ENCODE measurements at places on chromosomes 13 and 19.

DNA sequence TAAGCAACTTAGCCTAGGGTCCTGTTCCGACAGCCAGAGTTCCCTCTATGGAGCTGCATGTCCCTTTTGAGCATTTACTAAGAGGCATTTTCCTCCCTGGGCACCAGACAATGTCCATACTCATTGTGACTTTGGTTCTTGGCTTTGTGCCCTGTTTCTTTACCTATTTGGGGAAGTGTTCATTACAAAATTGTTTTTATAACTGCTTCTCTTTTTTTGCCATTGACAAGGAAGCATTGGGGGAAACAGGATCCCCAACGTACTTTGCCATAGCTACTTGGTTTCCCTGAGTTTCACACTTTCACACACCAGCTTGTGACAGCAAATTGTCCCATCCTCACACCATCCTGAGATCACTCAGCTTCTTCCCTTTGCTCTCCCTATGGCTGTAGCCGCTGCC, 81.1 kb upstream of the SIAH3 start:
- no peak for DNase-seq

GRCh38 chr13:34300559-34300958, 482.6 kb downstream of the RFC3 start:
- no peak for DNase-seq

DNA sequence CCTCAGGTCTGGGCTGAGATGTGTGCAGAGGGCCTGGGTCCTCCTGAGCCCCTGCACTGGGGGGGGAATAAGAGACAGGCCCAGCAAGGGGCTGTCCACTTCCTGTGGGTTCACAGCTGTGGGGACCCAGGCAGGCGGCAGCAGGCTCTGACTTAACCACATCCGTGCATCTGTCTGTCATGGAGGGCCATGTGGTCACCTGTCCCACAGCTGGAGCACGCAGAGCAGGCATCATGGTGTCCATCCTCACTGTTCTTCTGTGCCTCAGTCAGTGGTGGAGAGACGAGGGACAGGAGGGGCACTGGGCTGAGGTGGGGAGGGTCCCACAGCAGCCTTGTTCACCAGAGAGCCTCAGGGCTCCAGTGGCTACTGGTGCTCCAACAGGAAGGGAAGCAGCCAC, 16.3 kb upstream of the KIR3DL3 start:
- no peak for DNase-seq

GRCh38 chr13:40983259-40983658, 35.9 kb downstream of the ELF1 start:
- no peak for DNase-seq

DNA sequence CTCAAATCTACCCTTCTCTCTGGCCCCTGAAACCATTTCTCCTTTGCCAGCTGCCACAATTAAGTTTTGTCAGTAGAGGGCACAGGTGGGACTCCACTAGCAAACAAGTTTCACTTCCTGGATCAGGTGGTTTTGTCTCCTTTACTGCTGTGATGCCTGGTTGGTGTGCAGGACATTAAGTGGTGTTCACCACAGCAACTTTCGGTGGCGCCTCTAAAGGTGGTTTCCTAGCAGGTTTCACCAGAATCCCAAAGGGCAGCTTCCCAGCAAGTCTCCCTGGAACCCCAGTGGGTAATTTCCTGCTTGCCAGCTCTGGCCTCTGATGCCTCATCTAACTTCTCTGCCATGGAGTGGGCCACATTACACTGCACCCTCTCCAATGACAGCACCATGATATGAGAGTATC, 16.6 kb downstream of the MED4 start:
- DNase-seq, result no peak

- no peak for DNase-seq
These were observed 49.0 kb upstream of the FRY start for GRCh38 chr13:31982540-31982939.

DNA sequence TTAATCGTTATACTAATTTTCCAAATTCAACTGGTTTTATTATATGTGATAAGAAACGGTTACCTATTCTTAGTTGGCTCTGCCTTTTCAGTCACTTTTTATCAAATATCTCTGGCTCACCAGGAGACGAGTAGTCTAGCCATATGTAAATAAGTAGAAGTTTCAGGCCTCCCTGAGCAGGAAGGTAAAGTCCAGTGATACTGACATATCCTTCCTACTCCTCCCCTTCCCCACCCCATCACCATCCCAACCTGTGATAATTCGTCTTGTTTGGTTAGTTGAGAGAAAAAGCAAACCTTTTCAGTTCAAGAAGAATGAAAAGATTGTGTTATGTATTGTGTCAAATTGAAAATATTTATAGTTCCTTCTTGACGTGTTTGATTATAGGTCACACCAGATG, 53.9 kb downstream of the TM9SF2 start:
- no peak for DNase-seq

DNA sequence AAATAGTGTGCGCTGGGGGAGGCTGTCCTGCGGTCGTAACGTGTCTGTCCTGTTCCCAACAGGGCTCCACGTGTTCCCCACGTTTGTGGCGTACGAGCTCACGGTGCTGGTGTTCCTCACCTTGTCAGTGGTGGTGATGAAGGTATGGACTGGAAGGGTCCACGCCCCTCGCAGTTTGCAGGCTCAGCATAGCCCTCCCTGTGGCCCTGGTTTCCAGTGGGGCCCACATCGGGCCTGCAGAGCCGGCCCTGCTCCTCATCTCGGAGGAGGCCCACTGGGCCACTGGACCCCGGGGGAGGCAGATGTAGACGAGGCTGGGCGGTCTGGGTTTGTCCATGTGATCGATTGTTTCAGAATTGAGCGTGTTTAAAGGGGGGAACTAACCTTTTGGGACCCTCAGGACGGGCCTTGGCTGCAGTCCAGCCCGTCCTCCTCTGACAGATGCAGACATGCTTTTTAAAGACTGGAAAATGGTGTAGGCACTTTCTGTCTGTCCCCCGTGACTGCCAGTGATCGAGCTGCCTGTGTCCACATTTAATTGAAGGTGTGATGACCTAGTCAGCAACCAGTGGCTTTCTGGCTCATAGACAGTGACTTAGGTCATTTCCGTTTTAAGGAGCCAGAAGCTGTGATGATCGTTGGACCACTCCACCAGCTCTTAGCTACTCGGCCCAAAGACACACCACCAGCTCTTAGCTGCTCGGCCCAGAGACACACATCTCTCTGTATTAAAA, 37.1 kb upstream of the TFDP1 start:
- DNase-seq, result peak; percentile 59

DNA sequence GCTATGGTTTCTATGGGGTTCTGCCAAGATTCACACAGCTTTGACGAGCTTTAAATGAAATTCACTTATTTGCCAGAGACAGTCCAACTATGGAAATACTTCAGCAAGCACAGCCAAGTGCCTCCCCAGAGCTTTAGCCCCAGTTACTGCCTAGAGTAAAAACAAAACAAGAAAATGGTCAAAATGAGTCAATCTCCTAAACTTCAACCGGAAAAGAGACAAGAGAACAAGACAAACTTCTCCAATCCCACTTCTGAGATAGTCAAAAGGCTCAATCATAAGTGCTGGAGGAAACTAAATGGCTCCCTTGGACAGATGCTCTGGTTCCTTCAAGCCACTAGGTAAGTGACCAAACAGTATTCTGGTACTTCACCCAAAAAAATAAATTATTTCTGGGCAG, 65.8 kb downstream of the KATNAL1 start:
- DNase-seq, result peak; percentile 75

DNA sequence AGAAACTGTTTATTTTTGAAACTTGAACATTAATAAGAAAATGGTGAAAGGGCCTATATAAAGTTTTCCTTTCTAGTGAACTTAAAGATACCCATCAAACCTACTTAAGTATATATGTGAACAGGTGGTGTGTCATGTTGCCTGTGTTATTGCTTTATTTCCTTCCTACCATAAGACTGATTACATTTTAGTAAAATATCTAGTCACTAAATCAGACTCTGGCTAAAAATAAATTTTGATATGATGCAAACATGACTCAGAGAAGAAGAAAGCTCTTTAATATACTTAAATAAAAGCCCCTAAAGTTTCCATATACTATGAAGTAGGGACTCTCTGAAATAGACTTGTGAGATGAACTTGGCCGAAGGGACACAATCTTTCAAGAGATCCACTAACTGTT, 35.1 kb upstream of the FBXL3 start:
- no peak for DNase-seq

DNA sequence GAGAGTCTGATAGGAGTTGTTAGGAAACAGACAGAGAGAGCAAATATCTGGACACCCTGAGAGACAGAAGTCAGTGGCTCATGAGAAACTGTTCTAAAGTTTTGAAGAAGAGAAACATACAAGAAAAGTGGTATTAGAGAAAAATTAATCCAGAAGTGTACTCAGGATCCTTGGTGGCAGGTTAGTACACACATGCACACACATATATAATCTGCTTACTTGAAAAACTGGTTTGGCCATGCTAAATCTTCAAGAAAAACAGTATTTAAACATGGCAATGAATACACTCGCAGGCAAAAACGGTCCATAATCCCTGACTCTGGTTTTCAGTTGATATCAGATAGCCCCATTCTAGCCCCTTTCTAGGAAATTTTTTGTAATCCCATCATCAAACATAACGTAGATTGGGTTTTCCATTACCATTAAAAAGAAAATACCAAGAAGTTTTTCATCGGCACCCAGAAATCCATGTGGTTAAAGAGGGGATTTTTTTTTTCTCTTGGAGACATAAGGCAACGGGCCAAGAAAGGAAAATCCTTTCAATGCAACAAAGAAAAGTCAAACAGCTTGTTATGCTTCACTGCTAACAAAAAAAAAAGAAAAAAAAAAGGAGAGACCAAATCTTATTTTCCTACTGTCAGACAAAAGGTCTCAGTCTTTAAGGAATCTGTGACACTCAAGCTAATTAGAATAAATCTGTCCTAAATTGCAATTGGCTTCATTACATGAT, 178.0 kb upstream of the MIR17HG start:
- no peak for DNase-seq

GRCh38 chr19:42095814-42096230, 19.9 kb downstream of the ZNF574 start:
- no peak for DNase-seq

DNA sequence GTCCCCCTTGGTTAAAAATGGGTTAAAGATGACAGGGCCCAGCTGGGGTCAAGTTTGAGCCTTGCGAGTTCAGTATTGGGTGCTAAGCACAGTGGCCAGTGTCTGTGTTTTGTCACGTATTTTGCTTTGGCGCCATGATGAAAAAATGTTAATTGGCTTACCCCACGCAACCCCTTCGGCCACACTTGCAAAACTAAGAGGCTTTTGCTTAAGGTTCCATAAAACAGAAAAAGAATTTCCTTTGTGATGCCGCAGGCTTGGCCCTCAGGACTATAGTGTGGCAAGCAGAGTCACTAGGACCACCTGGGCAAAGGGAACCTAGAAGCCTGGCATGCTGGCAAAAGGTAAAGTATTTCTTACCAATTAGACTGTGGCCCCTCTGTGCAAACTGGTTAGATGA, 20.7 kb downstream of the DPRX start:
- no peak for DNase-seq

GRCh38 chr13:66927562-66927961, 302.6 kb downstream of the PCDH9 start:
- no peak for DNase-seq

GRCh38 chr19:16435999-16436650, 35.6 kb downstream of the EPS15L1 start:
- DNase-seq, result no peak

DNA sequence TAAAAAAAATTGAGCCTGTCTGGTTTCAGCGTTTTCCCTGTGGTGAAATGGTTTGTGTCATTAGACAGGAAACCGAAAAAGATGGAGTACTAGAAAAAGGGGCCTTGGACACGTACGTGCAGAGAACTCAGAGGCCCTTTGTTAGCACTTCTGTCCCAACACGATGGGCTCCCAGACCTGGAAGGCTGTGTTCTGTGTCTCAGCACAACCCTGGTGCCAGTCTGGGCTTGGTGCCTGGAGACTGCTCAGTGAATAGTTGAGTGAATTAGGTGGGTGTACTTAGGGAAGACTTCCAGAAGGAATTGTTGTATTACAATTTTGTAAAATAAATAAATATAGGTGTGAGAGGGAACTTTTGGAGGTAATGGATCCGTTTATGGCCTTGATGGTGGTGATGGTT, 8.7 kb downstream of the ZNF71 start:
- no peak for DNase-seq

- DNase-seq, result no peak
These were observed 91.0 kb upstream of the RAP2A start for GRCh38 chr13:97342936-97343335.

DNA sequence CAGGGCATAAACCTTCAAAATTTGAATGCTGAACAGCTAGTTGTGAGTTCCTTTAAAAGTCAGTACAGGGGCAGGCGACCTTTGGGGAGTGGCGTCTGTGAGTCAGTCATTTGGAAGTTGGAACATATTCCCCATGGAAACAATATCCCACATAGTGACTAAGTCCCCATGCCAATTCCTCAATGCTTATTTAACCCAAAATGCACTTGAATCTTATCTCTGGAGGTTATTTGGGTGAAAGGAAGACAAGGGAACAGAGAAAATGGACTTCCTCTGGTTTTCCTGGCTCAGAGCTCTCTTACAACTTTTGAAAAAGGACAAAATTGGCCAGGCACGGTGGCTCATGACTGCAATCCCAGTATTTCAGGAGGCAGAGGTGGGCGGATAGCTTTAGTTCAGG, 479.2 kb upstream of the NBEA start:
- DNase-seq, result no peak

GRCh38 chr19:35141837-35142605, 1.0 kb upstream of the FXYD7 start:
- DNase-seq, result no peak

- DNase-seq, result no peak
These were observed 3.2 kb downstream of the MICOS13 start for GRCh38 chr19:5677136-5677535.

DNA sequence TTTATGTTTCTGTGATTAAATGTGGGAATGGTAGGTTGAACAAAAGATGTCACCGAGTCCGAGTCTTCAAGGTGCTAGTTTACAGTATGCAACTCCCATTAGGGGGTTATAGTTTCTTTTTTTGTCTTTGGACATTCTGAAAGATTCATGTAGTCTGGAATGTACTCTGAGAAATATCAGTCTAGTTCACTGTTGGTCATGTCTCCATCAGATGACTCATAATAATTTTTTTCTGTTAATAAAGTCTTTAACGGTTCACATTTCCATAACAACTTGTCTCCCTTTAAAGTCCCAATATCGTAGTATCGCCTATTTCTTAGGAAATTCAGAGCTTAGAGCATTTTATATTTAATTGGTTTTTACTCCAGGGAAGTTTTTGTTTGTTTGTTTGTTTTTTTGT, 13.5 kb upstream of the ESD start:
- DNase-seq, result no peak

DNA sequence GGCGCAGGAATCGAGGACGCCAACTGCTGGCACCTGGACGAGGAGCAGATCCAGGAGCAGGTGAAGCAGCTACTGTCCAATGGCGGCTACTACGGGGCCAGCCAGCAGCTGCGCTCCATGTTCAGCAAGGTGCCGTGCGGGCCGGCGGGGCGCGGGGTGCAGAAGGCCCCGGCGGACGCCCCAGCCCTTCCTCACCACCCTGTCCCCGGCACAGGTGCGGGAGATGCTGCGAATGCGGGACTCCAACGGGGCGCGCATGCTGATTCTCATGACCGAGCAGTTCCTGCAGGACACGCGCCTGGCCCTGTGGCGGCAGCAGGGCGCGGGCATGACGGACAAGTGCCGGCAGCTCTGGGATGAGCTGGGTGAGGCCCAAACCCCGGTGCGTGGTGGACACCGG, 13.6 kb downstream of the ZSWIM4 start:
- no peak for DNase-seq
